CD4-positive, alpha-beta T cell (primary cell): ENCODE measurements at places on chromosomes 2 and 18.

DNA sequence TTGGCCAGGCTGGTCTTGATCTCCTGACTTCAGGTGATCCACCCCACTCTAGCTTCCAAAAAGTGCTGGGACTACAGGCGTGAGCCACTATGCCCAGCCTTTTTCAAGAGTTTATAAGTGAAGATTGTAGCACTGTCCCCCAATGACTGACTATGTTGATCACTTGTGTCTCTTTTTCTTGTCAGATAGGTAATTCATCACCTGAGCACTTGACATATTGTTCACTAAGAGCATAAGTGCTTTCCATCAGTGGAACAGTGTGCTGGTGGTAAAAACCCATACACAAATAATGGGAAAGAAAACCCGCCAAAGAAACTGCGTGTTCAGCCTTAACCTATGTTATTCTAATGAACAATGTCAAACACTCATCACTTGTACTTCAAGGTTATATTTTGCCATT, 414.4 kb upstream of the CDH7 start:
- no peak for DNase-seq

DNA sequence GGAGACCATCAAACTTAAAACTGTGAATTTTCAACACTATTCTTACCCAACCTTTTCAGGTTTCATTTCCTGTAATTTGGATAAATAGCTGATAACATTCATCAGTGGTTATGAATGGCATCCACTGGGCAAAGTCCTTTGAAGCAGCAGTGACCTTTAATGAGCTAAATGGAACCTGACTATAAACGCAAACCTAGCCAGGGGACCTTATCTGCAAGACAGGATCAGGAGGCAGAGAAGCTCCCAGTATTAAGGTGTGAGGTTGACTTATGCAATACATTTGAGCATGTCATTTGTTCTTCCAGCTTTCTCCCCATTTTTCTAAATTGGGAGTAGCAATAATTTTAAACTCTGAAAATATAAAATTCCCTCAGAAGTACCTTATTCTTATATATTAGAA, 38.4 kb downstream of the CREG2 start:
- no peak for DNase-seq

DNA sequence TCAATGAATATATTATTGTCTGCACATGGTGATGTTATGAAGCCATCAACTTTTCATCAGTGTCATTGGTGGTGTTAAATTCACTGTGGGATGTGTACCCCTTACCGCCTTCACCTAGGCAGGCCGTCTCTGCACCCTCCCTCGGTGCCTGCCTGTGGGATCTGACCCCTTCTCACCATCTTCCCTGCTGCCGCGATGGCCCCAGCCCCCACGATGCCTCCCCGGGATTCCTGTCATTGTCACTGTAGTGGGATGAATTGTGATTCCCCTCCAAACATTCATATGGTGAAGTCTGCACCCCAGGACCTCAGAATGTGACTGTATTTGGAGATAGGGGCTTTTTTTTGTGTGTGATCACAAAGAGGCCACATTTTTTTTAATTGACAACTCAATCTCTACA, 198.3 kb upstream of the HS6ST1 start:
- DNase-seq = no peak

- DNase-seq = no peak
These were observed 5.1 kb downstream of the NEUROD1 start for GRCh38 chr2:181675254-181675653.

DNA sequence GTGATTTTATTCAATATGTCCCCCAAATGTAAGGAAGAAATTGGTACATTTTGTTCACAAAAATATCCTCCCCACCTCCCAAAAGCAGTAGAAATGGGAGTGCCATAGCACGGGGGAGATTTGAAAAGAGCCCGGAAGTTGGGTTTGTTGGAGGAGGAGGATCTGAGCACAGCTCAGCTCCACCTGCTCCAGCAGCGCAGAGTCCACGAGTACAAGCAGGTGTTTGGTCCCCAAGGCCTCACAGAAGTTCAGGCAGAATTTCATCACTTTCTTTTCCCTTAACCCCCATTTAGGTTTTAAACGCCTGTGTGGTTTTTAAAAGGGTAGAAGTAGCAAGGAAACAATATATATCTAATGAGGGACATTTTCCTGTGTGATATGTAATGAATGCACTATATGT, 56.0 kb downstream of the TRAPPC12 start:
- DNase-seq = no peak

DNA sequence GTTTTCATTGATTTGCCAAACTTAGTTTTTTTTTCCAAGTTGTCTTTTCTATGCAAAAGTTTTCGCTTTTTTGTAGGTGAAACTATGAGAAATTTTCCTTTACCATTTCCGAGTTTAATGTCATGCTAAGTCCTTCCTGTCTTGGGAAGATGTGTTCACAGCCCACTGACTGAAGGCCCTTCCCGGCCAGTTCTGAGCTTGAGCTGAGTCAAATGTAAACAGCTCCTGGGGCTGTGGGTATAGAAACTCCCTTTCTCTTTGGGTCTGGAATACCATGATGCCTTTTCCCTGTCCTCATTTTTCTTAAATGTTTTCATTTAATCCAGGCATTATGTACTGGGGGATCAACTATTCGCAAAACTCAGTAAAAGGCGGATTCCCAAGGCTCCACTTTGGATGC, 69.8 kb upstream of the IL1R1 start:
- no peak for DNase-seq
